Stimulated activated CD4-positive, alpha-beta T cell treated with anti-CD3 and anti-CD28 coated beads, Interleukin-1b, Interleukin-23, amount 100 ng/mL, for 1 hour (primary cell): ENCODE measurements at places on chromosomes 2 and 18.

- DNase-seq, result no peak
Measured at GRCh38 chr2:165897726-165898125, 55.9 kb downstream of the TTC21B start.

- DNase-seq, result no peak
Measured at GRCh38 chr2:74502720-74503505, 3.5 kb upstream of the LBX2 start.

DNA sequence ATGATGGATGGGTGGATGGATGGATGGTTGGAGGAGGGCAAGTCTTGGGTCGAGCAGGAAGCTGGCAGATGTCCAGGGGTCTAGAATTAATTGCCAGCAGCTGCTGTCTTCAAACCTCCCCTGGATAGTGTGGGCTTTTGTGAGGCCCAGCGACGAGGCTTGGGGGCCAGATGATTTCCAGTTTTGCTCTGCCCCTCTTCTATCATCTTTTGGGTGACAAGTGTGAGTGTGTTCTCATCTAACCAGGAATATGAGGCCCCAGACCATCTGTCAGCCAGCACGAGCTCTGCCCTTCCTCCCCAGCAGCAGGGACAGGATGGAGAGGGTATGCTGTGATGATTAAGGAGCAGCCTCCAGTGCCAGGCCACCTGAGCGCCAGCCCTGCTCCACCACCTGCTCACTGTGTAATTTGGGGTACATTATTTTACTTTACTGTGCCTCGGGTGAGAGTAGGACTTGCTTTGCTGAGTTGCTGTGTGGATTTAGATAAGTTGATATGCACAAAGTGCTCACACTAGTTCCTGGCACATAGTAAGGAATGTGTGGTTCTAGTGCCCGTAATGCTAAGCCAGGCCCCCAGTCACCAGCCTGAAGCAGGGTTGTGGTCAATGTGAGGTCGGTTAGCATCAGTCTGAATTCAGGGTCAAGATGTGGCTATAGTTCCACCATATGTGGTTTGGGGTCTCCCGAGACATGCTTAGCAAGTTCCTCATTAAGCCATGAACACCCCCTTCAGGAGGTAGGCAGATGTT, 251.1 kb downstream of the CYP26B1 start:
- no peak for DNase-seq

DNA sequence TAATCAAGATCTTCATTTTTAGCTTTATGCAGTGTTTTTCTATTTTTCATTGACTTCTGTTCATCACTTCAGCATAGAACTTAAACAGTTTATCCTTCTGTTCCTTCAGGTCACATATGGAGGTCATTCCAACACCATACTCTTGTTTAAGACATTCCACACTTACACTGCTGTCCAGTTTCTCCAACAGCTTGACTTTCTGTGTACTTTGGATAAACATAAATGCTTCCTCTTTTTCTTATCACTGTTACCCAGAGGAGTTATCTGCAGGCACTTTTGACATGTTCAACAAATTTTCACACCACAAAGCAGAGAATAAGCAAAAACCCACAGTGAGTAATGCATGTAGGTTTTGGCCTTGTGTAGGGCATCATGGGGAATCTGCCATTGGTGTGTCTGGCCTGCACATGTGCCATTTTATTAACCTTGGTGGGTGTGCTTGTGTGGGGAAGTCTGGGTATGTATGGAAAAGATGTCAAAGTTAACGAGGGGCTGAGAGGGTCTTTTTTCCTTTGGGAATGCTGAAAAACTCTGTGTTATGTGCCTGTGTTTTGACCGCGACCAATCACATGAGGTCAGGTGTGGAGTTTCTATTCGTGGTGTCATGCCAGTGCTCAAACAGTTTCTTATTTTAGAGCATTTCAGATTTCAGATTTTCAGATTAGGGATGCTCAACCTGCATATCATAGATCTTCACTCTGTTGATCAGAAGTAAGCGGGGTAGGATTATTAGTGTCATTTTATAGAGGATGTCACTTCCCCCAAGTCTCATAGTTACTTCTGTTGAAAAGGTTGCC, 53.9 kb upstream of the ACVR1 start:
- no peak for DNase-seq

DNA sequence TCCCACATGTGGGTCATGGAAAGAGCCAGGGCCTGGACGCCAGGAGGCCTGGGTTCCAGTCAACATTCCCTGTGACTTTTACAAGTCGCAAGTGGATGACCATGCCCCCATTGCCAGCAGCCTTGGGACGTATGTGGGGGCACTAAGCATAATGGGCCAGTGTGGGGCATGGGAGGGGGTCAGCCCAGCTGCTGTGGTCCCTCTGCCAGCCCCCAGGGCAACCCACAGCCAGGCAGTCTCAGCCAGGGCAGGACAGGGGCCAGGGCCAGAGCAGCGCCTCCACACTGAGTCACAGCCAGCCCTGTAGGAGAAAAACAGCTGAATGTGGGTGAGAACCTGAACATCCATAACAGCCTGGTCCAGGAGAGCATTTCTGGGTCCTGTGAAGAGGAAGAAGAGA, 173.2 kb downstream of the GFPT1 start:
- no peak for DNase-seq
